ENCODE measurements at places on chromosomes 2 and 18.

DNA sequence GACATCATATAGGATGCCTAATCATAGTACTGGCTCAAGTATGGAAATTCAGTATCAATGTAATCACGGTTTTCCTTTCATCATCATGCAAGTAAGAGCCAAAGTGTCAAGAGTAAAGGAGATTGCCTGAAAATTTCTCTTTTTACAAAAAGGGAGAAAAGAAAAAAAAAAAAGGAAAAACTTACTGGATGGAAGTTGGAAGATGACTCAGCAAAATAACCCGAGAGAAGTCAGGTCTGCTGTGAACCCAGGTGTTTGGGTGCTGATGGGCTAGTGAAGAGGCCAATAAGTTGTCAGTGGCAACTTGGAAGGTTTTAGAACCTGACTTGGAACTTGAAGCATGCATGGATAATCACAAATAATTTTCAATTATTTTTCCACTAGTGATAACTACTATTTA lies 441.9 kb upstream of the SLC14A2 start:
- no peak for DNase-seq

- no peak for DNase-seq
Observed at GRCh38 chr2:177281400-177282180, 17.1 kb upstream of the NFE2L2 start.

DNA sequence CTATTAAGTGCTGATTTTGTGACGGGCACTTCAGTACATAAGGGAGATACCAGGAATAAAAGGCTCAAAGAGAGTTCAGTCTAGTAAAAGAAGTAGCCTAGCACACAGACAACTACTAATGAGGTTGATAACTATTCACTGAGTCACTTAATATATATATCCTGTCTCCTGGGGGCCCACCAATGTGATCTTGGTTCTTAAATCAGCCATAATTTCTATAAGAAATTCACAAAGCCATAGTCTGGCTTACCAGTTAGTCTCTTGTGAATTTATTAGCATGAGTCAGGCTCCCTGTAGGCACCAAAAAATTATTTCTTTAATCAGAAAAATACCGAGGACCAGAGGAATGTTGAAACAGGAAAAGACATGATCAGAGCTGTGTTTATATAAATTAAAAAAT lies 10.4 kb downstream of the KCNE4 start:
- no peak for DNase-seq

DNA sequence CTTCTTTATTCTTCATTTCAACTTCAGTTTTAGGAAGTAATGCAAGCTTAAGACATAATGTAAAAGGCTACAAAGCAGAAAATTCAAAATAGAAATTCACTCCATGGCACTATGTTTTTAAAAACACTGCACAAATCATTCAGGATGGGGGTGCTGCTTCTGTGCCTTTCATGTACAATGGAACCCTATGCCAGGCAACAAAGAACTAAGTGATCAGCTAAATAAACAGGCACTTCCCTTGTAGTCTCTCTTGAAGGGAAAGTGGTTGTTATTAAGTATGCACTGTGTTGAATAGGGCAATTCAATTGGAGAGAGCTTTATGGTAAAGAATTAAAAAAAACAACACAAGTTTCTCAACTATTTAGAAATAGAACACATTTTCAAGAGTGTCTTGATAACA lies 10.9 kb upstream of the ERBB4 start:
- DNase-seq: peak; percentile 45

DNA sequence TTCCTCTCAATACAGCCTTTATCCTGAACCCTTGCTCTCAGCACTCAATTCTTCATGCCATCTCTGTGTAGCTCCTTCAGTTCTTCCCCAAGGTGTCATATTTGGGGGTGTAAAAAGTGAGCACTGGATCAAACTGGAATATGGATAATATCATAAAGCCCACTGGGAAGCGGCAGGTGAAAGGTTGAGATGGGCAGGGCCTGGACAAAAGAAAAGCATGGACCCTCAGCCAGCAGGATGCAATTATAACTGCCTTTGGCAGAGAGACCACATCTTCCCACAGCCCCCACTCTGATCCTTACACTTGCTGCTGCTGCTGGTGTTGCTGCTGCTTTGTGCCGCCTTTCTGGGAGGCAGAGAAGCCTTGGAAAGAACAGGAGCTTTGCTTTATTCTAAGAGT lies 31.2 kb upstream of the STPG4 start:
- DNase-seq: no peak

- DNase-seq: no peak
Observed at GRCh38 chr2:105800036-105800713, 55.5 kb downstream of the NCK2 start.

DNA sequence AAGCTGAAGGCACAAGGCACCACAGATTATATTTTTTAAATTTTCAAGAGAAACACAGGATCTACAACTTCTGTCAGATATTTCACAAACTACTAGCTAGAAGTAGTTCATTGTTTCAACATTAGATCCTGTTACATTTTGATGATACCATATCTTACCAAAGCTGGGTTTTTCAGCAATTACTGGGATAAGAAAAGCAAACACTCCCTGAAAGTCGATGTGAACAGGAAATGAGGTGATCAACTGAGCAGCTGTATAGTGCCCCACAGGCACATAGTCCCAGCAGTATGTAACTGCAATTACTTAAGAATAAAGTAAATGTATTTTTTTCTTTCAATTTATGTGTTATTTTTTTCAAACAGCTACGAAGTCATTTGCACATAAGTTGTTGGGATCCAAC lies 103.5 kb downstream of the DNER start:
- DNase-seq: no peak

- no peak for DNase-seq
Observed at GRCh38 chr18:26312199-26312598, 86.0 kb downstream of the TAF4B start.

DNA sequence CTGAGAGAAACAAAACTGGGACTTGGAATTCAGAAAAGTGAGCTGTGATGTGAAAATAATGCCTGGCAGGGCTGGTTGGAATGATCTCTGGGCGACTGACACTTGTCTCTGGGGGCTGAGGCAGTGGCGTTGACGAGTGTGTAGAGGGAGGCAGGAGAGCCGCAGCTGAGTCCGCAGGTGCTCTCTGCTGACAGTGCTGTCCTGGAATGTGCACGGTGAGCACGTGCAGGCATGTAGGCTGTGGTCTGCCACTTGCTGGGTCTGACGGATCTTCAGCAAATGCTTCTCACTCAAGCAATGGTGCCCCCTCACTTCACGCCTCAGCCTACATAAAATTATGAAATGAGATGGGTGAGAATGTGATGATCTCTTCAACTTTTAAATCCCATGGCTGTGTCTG lies 38.5 kb upstream of the ATP9B start:
- DNase-seq: no peak

DNA sequence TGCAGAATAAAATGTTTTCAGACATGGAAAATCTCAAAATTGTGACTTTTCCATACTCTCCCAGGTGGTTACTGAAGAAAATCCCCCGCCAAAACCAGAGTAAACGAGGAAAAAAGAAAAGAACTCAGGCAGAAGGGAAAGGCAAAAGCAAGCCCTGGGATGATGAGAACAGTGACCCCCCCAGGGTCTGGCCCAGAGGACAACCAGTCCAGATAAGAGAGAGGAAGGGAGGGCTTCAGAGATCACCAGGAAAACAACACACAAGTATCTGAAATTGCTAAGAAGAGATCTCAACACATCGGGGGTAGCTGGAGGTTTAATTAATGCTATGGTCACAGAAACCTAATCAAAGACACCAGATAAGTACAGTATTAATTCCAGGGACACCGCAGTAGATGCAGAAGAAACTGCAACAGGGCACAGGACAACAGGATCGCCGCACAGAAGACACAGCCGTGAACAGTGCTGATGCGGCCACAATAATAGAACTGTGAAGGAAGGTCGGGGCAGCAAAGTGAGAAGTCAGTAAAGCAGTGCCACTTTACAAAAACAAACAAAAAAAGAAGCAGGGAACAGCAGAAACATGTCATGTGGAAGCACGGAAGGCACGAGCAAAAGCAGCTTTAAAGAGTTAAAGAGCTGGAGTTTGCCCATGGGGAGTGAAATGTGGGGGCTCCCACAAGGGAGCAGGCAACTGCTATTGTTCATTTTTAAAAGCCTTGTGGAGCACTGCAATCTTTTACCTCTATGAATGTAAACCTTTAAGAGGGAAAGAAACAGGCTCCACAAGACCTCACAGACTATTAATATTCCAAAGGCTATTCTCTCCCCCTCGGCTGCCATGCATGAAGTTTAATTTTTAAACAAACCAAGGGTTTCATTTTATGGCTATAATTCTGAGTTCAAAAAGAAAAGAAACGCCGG lies 28.4 kb downstream of the FAM168B start:
- DNase-seq: no peak

DNA sequence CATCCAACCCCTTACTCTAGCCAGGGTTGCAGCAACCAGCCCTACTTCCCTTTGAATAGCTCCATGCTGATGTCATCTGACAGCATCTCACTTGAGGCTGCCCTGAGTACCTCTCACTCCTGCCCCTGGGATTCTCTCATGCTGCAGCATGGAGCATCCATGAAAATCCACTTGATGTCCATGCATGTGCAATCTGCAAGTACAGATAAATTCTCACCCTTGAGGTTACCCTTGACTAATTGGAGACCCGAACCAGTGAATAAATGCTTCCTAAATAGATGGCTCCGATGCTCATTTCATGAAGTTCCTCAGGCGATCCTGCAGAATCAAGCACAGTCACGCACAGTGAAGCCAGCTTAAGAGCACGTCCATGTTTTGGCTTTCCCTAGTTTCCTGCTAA lies 298.3 kb downstream of the RBM43 start:
- DNase-seq: no peak
